ENCODE measurements at places on chromosomes 2 and 18.
A peak's percentile ranks its signal among the peaks of the same experiment; 100 is the strongest.

GRCh38 chr2:170394641-170395387 lies 216.9 kb downstream of the MYO3B start:
- DNase-seq: no peak

GRCh38 chr2:5022061-5022460 lies 670.1 kb upstream of the SOX11 start:
- no peak for DNase-seq

- peak; percentile 16 for DNase-seq
Observed at GRCh38 chr18:2337552-2338141, 233.7 kb downstream of the METTL4 start.

- no peak for DNase-seq
Observed at GRCh38 chr2:7997279-7997678, 684.6 kb upstream of the ID2 start.

- DNase-seq: no peak
Observed at GRCh38 chr2:99903981-99904380, 238.4 kb downstream of the AFF3 start.

GRCh38 chr2:61288070-61288841 lies 126.3 kb downstream of the C2orf74 start:
- DNase-seq: no peak

- no peak for DNase-seq
Observed at GRCh38 chr2:88852753-88853402, 161.4 kb downstream of the RPIA start.

DNA sequence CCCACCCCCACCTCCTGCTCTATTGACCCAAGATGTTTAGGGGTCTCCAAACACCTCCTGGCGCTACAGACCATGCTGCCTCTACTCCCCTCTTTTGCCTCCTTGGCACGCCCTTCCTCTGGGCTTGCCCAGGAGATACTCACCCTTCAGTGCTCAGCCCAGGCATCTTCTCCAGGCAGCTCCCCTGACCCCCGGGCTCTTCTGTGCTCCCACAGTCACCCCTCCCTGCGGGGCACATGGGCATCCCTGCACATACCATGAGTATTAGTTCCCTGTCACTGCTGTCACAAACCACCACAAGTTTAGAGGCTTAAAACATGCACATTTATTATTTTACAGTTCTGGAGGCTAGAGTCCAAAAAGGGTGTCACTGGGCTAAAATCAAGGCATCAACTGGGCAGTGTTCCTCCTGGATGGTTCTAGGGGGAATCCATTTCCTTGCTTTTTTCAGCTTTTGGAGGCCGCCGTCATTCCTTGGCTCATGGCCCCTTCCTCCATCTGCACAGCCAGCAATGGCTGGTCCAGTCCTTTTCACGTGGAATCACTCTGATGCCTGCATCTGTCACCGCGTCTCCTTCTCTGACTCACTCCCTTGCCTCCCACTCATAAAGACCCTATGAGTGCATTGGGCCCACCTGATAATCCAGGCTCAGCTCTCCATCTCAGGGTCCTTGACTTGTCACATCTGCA lies 230.4 kb upstream of the COPS8 start:
- DNase-seq: no peak
